ENCODE measurements at places on chromosomes 12 and 14.

GRCh38 chr14:90354551-90355298, 23.0 kb upstream of the NRDE2 start:
- DNase-seq: no peak

- DNase-seq: no peak
These were observed 49.8 kb downstream of the NTS start for GRCh38 chr12:85923767-85924331.

DNA sequence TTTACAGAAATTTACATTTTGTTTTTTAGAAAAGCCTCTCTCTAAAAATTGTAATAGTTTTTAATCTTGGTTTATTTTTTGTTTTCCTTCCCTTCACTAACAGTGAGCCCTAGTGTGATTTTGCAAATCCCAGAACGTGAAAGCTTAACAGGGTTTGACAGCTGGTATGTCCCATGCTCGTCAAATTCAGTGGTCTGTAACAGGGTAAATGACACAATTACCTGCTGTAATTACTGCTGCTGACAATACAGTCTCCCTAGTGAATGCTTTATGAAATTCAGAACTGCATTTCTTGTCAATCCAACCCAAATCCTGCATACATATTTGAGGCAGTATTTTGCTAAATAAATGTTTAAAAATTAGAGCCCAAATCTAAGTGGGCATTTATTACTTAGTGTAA, 249.2 kb downstream of the NELL2 start:
- no peak for DNase-seq

DNA sequence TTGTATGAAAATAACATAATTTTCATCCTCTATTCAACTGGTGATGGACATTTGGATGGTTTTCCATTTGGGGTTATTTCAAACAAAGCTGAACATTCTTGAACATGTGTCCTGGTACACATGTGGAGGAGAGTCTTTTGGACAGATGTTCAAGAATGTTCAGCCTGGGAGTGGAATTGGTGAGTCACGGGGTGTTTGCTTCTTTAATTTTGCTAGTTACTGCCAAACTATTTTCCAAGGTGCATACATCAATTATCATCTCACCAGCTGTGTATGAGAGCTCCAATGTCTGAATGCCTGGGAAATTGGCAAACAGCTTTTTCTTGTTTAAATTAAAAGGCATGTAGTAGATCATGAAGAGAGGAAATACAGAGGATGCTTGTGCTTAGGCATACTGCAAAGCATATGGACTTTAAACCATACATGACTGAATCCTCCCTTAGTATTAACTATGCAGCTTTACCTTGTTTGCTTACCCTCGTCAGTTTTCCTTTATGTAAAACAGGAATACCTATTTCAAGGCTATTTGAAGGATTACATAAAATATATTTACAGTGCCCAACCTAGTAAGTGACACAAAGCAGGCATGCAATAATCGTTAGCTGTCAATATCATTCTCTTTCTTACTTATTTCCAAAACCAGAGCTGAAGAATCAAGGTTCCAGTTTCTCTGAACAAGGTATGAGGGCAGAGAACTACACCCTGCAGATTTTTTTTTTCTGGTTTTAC, 152.1 kb downstream of the ITPR2 start:
- DNase-seq: no peak

DNA sequence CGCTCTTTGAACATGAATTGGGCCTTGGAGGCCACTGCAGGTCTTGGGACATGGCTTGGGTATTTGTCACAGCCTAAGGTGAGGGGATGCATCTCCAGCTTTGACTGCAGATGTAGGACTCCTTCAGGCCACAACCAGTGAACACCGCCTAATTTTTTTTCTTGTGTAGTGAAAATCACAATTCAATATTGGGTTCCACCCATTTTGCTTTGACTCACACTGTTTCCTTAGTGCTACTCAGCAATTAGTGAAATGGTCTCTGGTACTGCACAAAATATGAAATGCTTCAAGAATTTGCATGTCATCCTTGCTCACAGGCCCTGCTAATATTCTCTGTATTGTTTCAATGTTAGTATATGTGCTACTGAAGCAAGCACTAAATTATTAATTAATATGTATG, 12.5 kb downstream of the TMEM253 start:
- DNase-seq: no peak

GRCh38 chr14:46250113-46250703, 401.4 kb downstream of the RPL10L start:
- DNase-seq: no peak

GRCh38 chr12:47769234-47770085, 3.6 kb upstream of the SLC48A1 start:
- DNase-seq: no peak

- DNase-seq: no peak
These were observed 5.1 kb downstream of the CLMN start for GRCh38 chr14:95314609-95315008.

DNA sequence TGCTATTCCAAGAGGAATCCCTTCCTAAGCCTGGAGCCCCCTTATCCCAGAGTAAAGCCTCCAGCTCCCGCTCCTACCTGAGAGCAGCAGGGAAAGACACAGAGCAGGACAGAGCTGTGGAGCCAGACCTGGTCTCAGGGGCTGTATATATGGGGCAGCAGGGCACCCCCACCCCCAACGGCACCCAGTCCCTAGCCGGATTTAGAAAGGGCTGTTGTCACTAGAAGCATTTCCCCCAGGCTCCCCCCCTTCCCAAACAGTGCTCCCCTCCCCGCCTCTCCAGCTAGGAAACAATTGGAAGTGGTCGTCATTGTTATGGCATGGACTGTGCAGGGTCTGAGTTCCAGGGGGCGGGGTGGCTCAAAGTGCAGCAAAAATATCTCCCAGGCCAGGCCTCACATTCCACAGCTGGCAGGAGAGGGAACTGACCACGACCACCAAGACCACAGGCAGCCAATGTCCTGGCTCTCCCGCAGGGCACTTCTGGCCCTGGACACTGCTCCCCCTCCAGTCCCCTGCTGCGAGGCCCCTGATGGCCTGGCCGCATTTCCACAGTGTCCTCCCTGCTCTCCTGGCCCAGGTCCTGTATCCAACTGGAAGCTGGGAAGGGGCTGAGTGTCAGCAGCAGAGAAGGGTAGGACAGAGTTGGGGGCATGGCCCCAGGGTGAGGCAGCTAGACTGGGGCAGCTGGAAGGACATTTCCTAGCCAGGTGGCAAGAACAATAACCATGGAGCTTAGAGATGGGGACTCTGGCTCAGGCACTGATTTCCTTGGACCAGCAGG, at the start of gene MYH7:
MYH7 (minus strand) TSS at position 118 of the 784 bp plus-strand sequence. CDS start 1,928 bp downstream, outside the sequence.
- no peak for DNase-seq

Measured in stimulated activated CD8-positive, alpha-beta memory T cell treated with anti-CD3 and anti-CD28 coated beads, Interleukin-4, amount 100 ng/mL, for 4 hours (primary cell).